ENCODE measurements at places on chromosomes 7 and 10.

GRCh38 chr10:86946213-86947155 is 10.9 kb downstream of the MMRN2 start:
- no peak for DNase-seq

- no peak for DNase-seq
Measured at GRCh38 chr10:17134282-17134681, 4.7 kb upstream of the CUBN start.

DNA sequence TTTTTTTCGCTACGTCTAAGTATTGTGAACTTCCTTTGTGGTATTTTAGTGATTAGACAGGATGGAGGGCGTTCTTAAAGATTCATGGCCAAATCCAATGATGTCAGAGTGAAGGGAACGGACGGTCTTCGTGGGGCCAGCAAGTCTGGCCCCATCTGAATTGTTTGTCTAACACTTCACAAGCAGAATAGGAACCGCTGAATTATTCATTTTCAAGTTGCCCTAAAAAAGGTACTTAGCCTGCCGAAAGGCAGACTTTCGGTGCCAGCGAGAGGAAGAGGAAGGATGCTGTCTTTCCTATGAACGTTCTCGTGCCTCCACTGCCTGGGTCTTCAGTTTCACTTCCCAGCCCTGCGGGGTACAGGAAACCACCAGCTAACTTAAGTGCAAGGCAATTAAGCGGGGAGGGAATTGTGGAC is 145.7 kb upstream of the SH2B2 start:
- DNase-seq, result no peak

DNA sequence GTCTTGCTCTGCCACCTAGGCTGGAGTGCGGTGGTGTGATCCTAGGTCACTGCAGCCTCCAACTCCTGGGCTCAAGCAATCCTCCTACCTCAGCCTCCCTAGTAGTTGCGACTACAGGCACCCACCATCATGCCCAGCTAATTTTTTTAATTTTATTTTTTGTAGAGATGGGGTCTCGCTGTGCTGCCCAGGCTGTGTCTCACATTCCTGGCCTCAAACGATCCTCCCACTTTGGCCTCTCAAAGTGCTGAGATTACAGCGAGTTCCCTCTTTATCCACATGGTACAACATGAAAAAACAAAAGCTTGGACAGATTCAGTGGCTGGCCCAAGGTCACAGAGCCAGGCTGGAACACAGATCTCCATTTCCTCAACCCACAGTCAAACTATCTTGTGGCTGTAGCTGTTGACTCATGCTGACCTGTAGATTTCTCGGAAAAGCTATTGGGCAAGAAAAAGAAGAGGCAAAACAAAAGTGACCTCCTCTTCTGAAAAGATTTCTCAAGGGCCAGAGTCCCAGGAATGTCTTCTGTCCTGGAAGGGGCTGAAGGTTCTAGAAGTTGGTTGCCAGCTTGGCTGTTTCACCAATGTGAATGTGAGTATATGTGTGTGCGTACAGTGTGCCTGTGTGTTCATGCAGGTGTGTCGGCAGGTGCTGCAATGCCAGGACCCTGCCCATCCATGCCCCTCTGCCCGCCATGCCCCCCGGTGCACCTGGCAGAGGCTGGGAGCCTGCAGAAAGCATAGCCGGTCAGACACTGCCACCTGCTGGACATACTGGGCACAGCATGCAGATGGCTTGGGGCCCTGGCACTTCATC is 28.4 kb downstream of the TMEM130 start:
- DNase-seq, result peak; percentile 44
